NK-92 treated with Interleukin-12 subunit alpha and Interleukin-12 subunit beta, amount 100 ng/mL, for 24 hours (cell line): ENCODE measurements at places on chromosomes 12 and 14.

GRCh38 chr12:95100264-95101190, 27.1 kb upstream of the NR2C1 start:
- DNase-seq: no peak

GRCh38 chr12:124383028-124383427, 88.1 kb downstream of the RFLNA start:
- no peak for DNase-seq

- DNase-seq: no peak
These were observed 31.7 kb downstream of the ANO4 start for GRCh38 chr12:100826323-100826722.

DNA sequence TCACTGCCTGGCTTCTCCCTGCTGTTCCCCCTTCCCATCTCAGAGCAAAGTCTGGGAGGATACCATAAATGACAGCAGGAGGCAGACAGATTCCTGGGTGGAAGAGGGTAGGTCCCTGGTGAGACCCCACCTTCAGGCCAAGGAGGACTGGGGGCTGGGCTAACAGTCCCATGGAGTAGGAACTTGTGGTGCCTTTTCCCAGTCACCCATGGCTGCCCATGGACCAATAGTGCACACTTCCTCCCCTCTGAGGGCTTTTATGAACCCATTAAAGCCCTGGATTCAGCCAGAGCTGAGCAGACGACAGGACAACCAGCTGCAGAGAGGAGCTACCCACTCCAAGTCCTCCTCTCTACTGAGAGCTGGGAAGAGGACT, 36.6 kb upstream of the OR5AU1 start:
- no peak for DNase-seq

DNA sequence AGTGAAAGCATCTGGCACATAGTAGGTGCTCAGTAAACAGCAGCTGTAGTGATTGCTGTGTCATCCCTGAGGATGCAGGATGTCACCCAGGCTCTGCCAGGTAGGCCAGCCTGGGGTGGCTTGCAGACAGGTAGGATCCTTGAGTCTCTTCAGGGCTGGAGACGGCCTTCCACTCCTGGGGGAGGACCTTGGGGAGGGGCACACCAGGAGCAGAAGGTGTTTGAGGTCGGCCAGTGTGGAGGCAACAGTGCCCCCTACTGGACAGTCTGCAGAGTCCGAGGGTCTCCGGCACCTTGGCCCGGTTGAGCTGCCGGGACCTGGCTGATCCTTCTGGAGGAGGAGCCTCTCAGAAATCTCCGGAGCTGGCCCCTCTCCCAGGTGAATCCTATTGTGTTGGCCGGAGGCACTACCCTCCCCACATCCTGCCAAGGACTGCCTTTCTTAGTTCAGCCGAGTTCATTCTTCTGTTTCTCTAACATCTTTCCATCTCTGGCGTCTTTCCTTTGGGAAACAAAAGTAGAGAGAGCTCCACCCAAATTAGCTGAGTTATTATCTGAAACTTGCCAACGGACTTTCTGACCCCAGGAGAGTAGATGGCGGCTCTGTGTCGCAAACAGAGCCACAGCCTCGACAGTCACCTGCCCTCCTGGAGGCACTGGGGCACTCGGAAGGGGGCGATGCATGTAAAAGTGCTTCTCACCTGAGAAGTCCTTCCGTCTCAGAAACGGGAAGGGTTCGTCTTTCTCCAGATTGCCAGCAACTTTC, 41.8 kb upstream of the CLMN start:
- DNase-seq: no peak

DNA sequence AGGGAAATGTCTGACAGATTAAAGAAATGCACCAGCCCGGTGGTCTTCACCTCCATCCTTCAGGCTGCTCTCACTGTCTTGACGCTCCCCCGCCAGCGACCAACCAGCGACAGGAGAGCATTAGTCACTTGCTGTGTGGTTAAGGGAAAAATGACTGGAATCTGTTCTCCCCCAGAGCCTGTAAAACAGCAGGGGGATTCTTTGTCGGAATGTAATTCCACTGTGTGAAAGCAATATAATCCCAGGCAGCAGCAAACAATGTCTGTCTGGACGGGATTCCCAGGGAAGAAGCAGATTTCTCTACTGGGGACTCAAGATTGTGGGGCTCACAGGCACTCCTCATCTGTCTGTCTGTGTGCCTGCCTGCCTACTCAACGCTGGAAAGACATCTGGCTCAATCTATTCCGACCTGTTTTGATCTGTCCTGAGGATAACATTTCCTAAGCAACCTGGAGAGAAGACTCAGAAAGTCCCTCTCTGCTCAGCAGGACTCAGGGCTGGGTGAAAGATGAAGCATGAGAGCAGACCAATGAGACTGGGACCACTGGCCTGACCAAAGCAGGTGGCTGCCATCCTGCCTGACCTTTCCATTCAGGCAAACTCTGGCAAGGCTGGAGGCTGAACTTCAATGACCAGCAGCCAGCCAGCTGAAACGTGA, 54.6 kb downstream of the NUAK1 start:
- DNase-seq: no peak

DNA sequence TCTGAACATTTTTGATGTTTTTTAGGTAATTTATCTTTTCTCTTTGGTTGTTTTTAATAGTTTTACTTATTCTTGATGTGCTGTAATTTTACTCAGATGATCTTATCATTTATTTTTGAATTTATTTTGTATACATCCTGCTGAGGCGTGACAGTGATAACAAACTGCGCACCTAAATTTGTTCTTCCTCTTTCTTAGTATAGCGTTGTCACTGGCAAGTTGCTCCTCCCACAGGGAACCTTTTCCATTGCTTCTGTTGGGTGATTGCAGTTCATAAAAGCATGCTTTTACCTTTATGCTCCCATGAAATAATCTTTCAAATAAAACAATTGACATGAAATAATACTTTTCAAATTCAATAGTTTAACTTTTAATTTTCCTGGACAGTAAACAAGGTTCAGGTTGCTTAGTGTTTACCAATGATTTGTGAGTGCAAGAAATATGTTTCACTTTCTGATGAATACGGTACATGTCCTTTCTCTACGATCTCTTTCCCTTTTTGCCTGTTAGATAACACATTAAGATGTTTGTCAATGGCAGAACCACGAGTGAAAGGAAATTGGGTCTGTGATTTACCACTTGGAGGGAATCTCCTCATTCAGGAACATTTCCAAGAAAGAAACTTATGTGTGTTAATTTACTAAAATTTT, 223.3 kb downstream of the CCDC91 start:
- no peak for DNase-seq

DNA sequence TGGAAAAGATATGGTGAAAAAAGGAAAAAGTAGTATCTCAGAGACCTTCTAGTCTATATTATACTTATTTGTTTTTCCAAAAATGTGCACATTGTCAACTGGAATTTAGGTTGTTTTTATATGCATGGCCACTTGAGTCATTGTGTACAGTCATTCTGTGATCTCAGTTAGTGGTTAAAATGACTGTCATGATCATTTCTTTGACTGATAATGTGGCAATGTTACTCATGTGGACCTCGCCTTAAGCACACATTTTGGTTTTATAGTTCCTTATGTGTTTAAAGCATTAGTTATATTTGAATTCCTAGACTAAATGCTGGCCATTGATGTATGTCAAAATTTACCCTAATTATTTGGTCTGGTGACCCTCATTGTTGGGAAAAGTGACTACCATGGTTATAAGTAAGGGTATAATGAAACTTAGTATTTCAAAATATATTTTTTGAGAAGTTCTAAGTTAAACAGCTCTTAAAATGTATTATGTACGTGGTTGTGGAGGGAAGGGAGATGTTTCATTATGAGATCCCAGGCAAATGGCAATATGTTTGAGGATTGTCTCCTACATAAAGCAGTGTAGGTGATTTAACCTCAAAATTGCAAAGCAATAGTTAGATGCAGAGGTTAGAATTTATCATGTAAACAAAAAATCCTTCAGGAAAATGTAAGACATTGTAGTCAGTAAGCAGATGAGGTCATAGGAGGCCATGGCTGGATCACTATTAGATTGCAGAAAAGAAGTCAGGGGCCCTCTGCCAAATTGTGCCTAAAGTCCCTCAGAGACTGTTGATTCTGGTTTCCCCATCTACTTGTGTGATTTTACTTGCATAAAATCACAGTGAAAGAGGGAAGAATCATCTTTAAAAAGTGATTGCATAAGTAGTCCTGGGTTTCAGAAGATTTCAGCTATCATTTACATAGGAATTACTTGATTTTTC, 17.5 kb downstream of the PNMA1 start:
- no peak for DNase-seq

- no peak for DNase-seq
These were observed 1.4 kb upstream of the GSC start for GRCh38 chr14:94771158-94771905.

DNA sequence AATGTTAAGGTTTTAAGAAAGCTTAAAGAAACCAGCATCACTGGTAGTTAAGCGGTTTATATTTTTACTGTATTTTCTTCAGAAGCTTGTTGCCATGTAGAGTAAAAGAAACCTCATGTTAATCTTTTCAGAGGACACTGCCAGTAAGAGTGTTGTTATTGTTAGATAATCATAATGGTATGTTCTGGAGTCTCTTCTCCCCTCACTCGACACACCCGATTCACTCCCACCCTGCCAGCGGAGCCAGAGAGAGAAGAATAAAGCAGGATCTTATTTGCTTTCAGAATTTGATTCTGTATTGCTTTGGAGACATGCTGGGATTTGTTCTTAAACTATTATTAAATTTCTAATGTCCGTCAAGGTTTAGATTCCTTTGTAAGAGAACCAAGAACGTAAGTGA, 113.7 kb downstream of the SAMD4A start:
- no peak for DNase-seq

DNA sequence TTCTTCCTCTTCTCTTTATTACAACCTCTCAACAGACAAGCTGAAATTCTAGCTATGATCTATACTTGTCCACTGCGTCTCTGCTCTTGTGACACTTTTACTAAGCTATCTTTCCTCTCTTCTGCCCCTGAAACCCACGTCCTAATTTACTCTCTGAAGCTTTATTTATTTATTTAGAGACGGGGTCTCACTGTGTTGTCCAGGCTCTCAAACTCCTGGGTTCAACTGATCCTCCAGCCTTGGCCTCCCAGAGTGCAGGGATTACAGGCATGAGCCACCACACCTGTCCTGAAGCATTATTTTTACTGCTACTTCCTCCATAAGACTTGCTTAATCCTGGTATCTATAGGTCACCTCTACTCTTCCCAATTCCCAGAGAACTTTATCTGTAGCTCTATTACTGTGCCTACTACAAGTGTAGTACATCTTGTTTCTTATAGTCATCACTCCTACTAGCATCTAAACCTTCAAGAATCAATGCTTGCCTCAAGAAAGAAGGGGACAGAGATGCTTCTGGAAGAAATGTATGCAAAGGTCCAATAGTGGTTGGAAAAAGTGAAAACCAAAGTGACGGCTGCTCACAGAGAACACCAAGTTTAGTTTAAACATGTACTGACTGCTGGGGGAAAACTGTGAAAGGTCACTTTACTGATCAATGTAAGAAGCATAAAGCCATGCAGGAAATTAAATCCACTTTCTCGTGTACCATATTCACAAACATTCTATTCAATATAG, 61.3 kb downstream of the MED13L start:
- DNase-seq: no peak

GRCh38 chr14:99792210-99792535, 1.0 kb upstream of the EML1 start:
- DNase-seq: no peak
